ENCODE measurements at places on chromosomes 2 and 18.

DNA sequence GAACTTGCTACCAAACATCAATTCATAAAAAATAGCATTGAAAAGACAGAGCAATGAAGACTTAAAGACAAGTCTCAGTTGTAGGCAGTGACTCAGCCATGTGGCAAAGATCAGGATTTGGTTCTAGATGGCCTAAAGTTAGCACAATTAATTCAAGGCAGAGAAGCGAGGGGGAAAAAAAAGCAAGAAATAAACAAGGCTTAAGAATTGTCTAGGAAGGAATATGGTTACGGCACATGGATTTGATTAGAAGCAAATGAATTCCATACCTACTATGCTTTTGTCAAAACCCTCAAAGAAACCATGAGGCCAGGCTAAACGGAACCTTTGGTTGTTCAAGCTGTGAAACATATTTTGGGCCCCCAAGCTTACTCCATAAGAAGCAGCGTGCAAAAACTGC is 362.2 kb upstream of the KCNH7 start:
- no peak for DNase-seq

- no peak for DNase-seq
Measured at GRCh38 chr2:108182489-108182888, 57.3 kb upstream of the SULT1C3 start.

DNA sequence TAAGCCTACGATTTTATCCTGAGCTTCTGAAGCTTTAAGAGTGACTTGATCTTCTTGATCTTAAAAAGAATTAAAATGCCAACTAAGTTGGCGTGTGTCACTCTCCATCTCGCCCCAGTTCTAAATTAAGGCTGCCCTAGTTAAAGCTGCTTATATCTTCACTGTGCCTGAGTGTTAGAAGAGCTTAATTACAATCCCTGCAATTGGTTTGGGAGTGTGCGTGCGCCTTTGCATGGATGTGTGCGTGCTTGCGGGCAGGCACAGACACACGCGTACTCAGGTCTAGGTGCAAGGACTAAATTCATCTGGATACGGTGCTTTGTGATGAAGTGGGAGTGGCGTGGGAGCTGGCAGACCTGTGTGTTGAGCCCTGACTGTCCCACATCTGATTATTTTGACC is 201.5 kb downstream of the FAM210A start:
- no peak for DNase-seq

- DNase-seq, result no peak
Measured at GRCh38 chr2:63651861-63652651, 63.3 kb downstream of the MDH1 start.

DNA sequence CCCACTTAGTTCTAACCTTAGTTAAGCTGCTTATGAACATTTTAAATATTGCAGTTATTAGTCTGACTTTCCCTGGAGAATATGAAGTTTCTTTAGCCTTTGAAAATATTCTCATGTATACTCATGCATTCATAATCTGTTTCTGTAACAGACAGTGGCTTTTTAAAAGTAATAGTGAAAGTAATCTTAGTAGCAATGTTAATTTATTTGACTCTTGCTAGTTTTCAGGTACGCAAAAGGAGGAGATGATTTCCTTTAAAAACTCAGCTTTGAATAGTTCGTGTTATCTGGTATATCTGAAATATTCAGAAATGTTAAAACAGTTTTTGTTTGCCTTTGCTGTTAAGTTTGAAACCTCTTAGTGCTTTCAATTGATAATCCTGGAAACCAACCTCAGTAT is 3.8 kb downstream of the ANKRD12 start:
- no peak for DNase-seq

- no peak for DNase-seq
Measured at GRCh38 chr2:44582363-44583008, 220.7 kb downstream of the CAMKMT start.

GRCh38 chr2:96885432-96886347 is 15.8 kb upstream of the SEMA4C start:
- no peak for DNase-seq

GRCh38 chr2:46643493-46643892 is 164.1 kb downstream of the TMEM247 start:
- no peak for DNase-seq

DNA sequence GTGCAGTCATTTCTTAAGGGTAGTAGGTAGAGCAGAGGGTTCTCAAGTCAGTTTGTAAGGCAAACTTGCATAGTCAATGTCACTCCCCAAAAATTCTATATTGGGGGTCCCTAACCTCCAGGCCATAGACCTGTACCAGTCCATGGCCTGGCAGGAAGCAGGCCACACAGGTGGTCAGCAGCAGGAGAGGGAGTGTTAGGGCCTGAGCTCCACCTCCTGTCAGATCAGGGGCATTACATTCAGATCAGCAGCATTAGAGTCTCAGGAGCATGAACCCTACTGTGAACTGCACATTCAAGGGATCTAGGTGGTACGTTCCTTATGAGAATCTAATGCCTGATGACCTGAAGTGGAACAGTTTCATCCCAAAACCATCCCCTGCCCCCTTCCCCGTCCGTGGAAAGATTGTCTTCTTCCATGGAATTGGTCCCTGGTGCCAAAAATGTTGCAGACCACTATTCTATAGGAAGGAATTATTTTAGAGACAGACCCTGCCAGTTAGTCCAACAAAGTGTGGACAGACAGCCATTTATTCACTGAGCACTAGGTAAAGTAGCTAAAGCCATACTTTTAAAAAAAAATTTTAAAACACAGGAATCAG is 6.7 kb downstream of the COA5 start:
- no peak for DNase-seq

- DNase-seq, result no peak
Measured at GRCh38 chr18:60880184-60880583, 453.0 kb upstream of the CDH20 start.

DNA sequence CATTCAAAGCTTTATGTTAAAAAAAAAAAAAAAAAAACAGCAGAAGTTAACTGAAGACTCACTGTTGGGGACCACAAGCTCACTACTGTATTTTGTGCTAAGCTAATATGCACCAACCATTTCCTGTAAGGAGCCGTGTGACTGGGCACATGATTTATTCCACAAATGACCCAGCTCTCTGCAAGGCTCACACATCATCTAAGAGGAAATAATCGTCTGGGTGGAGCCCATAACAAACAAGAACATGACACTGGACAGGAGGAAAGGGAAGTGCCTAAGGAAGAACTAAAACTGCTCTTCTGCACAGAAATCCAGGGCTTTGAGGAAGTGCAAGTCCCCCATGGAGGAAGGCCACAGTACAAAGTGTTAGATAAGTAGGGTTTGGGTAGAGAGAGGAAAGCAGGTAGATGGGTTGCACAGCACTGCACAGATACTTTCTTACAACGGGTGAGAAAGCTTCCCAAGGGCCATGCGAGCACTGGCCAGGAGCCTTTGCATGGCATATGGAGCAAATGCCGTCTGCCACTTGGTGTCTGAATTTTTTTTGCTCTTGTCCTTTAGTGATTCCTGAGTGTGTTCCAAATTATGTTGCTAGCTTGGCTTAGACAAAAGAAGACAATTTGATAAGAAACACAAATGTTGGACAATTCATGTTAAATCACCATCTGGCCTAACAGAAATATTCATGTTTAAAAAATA is 24.4 kb downstream of the NFE2L2 start:
- DNase-seq, result peak; percentile 24

GRCh38 chr2:226862623-226863022 is 26.8 kb downstream of the RHBDD1 start:
- no peak for DNase-seq

GRCh38 chr2:12715258-12716031 is 1.3 kb upstream of the TRIB2 start:
- DNase-seq, result no peak

GRCh38 chr2:9167718-9168657 is 38.6 kb upstream of the ASAP2 start:
- no peak for DNase-seq

DNA sequence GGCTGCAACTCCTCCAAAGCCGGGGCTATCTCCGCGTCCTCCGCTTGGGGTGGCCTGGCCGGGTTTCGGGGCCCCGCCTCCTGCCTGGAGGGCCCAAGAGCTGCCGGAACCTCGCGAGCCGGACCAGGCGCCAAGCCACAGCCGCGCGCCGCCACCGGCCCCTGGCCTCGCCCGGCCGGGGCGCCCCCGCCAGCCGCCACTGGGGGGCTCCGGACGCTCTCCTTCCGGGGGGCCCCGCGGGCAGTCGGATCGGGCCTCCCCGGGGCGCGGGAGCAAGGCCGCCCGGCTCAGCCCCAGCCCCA is 17.4 kb upstream of the HAAO start:
- no peak for DNase-seq

DNA sequence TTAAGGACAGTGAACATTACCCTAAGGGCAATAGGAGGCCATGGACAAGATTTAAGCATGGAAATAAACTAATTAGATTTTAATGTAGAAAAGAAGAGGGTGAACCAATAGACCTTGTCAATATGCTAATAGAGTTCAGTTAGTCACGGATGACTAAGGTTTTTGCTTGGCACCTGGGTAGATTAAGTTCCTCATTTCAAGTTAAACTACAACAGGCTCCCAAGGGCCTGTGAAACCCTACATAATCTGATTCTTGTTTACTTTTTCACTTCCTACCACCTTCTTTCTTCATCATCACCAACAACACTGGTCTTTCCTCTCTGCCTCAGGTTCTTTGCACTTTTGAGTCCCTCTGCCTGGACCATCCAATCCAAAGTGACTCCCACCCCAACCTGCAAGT is 14.8 kb downstream of the SP110 start:
- no peak for DNase-seq

DNA sequence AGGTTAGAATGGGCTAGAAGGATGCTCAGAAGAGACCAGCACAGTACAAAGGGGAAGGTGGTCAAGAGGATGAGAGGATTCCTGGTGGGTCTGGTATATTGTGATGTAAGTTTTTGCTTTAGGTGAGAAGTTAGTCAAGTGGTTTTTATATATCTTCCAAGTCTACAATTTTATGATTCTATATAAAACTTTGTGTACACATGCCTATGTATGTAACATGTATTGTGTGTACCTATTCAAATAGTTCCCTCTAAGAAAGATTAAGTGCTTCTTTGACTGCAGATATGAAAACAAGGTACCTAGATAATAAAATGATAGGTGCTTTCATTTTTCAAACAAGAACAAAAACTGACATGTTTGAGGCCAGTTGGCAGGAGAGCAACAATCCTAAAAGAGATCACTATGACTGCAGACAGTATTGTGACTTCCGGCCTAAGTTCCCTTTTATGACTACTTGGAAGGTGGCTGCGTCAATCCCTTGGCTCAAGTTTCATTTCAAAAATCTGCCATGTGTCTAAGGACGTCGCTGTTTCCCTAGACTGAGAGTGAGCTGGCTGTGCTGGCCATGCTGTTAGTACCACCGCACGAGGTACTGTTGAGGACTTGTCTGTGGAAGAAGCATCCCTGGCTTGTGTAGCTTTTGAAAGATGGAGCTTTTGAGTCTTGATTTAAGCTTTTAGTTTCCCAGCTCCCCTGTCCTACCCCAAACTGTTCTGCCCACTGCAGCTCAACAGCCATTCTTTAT is 123.1 kb downstream of the PRPF40A start:
- DNase-seq, result peak; percentile 10

DNA sequence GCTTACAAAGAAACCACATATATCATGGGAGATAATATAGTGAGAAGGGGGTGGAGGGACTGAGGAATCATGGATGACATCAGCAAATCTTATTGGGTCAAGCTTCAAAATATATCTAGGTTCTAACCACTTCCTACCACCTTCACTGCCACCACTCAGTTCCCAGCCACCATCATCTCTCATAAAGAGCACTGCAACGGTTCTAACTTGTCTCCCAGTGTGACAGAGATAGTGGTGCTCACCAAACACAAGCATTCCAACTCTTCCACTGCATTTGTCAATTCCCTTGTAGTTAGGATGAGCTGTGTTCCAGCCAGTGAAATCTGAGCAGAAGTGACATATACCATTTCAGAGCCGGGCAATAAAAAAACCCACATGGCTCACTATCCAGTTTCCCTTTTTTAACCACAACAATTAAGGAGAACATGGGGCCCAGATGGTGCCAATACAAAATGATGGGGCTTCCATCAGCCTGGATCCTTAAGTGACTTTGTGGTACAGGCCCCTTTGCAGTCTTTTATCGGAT is 318.1 kb downstream of the NBAS start:
- no peak for DNase-seq

- no peak for DNase-seq
Measured at GRCh38 chr2:7945026-7945425, 736.8 kb upstream of the ID2 start.

GRCh38 chr2:24461685-24462084 is 29.4 kb upstream of the NCOA1 start:
- no peak for DNase-seq

- no peak for DNase-seq
Measured at GRCh38 chr2:165803123-165803760, 9.2 kb upstream of the GALNT3 start.

- DNase-seq, result no peak
Measured at GRCh38 chr2:69163109-69163508, 150.1 kb downstream of the ANTXR1 start.

GRCh38 chr18:79708412-79708811 is 28.8 kb downstream of the CTDP1 start:
- no peak for DNase-seq

DNA sequence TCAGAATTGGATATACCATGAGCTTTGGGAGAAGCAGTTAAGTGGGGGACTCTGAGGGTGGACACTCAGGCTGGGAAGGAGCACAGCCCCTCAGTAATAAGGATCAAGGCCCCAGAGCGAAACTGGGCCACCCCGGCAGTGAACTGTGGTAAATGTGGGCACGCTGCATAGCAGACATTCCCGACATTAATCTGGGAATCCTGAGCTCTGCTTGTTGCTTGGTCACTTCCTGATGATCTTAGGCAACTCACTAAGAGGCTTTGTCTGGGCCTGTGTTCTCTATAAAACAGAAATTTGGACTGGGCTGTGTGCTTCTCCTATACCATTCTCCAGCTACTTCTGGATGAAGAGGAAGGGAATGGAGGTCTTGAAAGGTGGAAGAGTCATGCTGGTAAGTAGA is 4.8 kb downstream of the TGFBRAP1 start:
- no peak for DNase-seq

DNA sequence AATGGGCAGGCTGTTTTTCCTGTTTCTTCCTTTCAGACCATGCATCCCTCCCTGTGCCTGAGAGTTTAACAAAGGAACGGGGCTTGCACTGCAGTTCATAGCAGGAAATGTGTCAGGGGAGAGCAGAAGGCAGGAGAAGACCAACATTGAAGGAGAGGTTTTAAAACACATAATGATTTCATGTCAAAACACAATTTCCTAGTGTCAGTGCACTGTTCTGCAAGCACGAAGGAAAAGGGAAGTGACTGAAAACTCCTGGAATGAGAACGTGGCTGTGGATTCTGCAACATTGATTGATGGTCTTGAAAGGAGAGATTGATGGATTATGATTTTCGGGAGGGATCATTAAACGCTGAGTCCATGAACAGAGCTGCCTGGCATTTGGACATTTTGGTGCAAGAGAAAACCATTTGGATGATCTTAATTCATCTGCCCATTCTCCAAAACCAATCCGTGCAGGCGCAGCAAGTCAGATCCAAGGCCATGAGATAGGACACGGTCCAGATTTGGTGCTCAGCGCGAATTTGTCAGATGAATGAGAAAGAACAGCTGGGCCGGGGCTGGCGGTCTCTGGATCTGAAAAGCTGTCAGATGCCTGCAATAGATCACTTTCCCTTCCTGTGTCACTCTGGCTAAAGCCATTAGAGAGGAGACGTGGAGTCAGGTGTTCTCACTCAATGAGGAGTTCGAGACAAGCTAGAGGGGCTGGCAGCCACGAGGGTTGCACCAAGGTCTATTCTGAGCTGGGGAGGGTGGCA is 38.4 kb downstream of the C1QL2 start:
- DNase-seq, result no peak

- DNase-seq, result no peak
Measured at GRCh38 chr18:25229920-25230319, 122.0 kb downstream of the ZNF521 start.

GRCh38 chr2:41869542-41870264 is 178.1 kb upstream of the PKDCC start:
- DNase-seq, result peak; percentile 31

Measured in T-helper 2 cell treated with Interferon-gamma antibody and Interleukin-4, amounts not matched to agents 5 μg/mL and 100 μg/mL, for 36 hours (primary cell).